Psoas muscle (tissue), 8 donors: ENCODE measurements at places on chromosomes 3 and 15. TPM values are rescaled to one million over a fixed set of nuclear protein-coding genes. Genes with fewer than 3 reads are reported as not detected.

- H3K27ac ChIP-seq = no peak overlapping the region
- DNase-seq = no peak
- peaks cover 59% of the 10 kb centered on the region for H3K36me3 ChIP-seq
- peaks cover 18% of the 10 kb centered on the region for H3K4me1 ChIP-seq
- H3K27me3 ChIP-seq = no peaks in the 10 kb centered on the region
These were observed 3.6 kb downstream of the PLA2G4B start for GRCh38 chr15:41842229-41842628.

SERINC4 gene
- total RNA-seq = 0.23 TPM

DNA sequence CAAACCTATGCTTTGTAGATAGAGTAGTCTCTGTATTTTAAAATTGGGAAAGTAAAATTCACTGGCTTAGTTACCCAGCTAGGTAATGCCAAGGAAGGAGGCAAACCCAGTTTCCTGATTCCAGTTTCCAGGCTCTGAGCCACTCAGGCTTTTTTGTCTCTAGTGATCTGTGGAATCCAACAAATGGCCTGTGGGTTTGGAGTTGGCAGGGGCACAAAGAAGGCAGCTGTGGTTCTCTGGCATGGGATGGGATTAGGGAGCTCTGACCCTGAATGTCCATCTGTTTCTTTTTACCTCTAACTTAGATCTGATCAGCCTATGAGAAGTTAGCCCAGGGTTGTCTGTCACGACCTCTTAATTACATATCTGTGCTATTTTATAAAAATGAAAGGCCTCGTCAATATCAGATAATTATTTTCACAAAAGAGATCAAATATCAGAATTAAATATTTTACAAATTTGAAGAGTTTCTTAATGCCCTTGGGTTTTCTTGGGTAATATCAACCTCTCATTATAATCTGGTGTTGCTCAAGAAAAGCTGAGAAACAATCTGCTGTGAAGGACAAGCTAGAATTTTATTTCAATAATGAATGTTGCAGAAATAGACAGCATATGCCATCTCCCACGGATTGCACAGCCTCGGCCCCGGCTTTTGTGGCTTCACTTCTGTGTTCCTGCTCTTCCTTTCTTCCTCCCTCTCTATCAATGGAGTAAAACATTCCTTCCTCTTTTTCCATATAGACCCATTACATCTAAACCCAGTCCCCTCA, 63.7 kb upstream of the DAZL start:
- peaks cover 14% of the 10 kb centered on the region for H3K4me1 ChIP-seq
- H3K27me3 ChIP-seq = no peaks in the 10 kb centered on the region
- no peaks in the 10 kb centered on the region for H3K36me3 ChIP-seq
- no peak for DNase-seq
- no peak overlapping the region for H3K4me3 ChIP-seq
- H3K27ac ChIP-seq = no peak overlapping the region

DNA sequence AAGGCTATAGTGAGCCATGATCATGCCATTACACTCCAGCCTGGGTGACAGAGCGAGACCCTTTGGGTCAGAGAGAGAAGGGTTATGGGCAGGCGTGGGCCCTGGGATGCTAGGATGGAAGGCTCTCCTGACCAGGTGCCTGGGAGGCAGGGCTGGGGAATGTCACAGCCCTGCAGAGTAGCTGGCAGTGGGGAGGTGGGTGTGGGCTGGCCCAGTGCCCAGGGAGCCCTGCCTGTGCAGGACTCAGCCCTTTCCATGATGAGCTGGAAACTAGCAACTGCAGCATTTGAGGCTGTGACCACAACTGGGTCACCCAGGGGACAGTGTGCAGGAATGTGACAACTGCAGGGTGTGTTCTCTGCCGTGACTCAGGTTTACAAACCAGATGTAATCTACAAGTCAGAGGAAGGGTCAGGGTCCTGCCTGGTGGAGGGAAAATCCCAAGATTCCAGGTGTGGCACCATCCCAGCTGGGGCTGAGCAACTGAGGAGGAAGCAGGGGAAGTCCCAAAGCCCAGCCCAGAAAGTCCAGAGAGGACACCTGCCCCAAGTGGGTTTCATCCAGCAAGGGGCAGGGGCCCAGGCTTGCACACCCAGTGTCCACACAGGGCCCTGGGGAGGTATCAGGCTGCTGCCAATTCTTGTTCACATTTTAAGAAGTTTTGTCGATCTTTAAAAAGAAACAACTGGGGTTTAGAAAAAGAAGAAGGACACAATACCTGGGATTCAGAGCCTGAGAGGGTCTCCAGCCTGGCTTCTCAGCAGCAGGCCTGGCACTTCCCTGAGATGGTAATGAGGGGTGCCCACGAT, 45.5 kb downstream of the SLC28A1 start:
- peaks cover 10% of the 10 kb centered on the region for H3K4me1 ChIP-seq
- no peaks in the 10 kb centered on the region for H3K27me3 ChIP-seq
- H3K4me3 ChIP-seq = no peak overlapping the region

MGA gene
- 20.0 TPM for total RNA-seq

DNA sequence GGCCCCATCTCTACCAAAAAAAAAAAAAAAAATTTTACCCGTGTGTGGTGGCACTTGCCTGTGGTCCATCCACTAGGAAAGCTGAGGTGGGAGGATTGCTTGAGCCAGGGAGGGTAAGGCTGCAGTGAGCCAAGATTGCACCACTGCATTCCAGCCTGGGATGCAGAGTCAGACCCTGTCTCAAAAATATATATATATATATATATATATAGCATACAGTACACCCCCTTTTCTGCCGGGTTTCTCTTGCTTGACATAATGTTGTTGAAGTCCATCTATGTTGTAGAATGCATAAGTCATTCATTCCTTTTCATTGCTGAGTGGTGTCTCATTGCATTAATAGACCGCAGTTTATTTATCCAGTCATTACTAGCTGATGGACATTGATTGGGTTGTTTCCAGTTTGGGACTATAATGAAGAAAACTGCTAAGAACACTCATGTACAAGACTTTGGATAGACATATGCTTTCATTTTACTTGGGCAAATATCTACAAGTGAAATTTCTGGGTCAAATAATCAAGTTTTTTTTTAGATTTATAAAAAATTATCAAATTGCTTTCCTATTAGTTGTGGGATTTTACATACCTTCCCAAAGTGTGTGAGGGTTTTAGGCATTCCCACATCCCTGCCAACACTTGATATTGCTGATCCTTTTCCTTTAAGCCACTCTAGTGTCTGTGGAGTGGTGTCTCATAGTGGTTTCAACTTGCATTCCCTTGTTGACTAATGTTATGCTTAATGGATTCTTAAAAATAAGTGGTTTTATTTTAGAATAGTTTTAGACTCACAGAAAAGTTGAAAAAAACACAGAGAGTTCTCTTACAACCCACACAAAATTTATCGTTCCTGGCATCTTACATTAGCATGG, 2.1 kb upstream of the PRR20G start:
- DNase-seq = no peak
- H3K4me3 ChIP-seq = no peak overlapping the region
- H3K27ac ChIP-seq = no peak overlapping the region
